Stimulated activated CD8-positive, alpha-beta memory T cell treated with anti-CD3 and anti-CD28 coated beads, Interleukin-7, amount 100 ng/mL, for 4 hours (primary cell): ENCODE measurements at places on chromosomes 4 and X.

GRCh38 chrX:49958727-49959485, 36.5 kb downstream of the CLCN5 start:
- no peak for DNase-seq

DNA sequence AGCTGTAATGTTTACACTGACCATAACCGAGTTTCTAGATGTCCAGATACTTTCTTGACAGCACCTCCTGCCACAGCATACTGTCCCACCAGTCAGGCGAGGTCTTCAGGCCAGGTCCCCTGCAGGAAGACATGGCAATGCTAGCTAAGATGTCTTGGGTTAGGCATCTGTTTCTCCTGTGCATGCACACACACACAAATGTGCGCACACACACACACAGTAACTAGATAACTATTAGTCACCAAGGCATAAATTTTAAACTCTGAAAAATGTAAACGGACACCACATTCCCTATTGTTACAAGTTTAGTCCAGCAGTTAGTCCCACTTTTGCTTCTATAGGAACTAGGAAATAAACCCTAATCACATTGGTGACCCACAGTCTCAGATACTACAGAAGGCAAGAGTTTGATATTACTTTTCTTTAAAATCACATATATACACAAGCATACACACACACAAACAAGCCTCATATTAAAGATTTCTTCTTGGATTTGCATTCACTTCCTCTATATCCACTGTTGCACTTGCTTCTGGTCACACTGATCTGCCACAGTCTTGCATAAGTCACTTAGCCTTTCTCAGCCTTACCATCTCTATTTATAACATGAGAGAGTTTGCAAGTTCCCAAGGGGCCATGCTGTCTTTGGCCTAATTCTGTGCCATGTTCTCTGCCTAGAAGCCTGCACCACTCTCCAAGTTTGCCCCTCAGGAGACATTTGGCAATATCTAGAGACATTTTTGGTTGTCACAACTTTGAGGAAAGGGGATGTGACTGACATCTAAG, 32.2 kb downstream of the IL21 start:
- no peak for DNase-seq

DNA sequence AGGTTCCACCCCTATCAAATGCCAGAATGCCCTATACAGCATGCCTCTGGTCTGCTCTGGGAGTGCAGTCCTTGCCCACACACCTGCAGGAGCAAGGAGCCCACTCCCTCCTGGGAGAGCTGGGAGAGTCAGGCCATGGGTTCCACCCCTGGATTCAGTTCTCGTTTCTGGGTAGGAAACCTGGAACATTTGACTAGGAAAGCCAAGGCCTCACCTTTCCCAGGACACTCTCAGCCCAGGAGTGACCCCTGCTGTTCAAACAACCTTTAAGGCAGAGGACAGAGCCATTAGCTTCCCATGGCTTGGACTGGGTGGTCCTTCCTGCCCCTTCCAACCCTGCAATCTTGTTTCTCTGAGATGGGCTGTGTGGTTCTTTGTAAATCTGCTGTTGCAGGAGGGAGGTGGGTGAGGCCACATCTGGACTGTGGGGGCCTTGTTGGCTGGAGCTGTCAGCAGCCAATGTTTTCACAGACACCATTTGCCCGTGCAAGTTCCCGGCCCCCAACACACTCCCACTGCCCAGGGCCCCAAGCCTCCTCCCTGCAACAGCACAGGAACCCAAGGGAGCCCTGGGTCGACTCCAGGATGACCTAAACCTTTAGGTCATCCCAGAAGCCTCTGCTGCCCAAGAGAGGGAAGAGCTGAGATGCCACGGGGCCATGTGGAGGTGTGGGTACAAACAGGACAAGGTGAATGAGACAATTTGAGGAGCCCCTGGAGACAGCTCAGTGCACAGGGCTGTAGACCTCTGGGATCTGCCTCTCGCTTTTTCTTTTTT, 104.4 kb downstream of the PJA1 start:
- DNase-seq, result no peak

- DNase-seq, result no peak
These were observed 14.0 kb upstream of the CDKN2AIP start for GRCh38 chr4:183430317-183430993.

GRCh38 chr4:148214529-148215166, 227.6 kb downstream of the NR3C2 start:
- DNase-seq, result no peak

- no peak for DNase-seq
These were observed 7.0 kb downstream of the FGFRL1 start for GRCh38 chr4:1018147-1019020.
